Spleen (tissue), 13 donors: ENCODE measurements at places on chromosomes 12 and 14. TPM values are rescaled to one million over a fixed set of nuclear protein-coding genes. Genes with fewer than 3 reads are reported as not detected.

DNA sequence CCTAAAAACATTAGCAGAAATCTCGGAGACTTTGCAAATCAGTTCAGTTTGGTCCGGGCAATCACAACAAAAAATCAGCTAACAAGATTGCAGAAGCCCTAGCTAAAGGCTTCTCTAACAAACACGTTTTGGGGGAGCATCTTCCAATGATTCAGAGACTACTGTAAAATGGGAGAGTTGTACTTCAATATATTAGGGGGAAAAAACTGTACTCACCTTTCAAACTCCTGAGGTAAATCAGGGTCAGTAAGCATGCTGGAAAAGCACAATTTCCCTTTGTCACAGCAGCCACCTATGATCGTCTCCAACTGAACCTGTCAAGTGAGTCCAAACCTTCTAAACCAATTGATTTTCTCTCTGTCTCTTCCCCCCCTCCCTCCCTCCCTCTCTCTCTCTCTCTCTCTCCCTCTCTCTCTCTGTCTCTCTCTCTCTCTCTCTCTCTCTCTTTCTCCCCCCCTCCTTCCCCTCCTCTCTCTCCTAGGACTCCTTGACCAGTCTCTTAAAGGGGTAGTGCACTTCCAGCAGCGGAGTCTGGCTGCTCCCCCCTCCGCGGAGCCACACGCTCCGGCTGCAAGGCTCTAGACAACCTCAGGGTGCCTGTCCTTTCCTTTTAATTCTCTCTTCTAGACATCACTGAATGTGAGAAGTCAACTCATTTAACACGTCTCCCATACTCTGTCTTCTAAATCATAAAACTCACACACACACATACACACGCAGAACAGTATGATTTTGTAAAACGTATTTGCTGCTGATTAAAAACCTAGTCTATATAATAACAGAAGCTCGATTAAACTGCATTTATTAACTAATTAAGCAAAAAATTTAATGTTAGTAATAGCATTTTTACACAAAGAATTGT, at the start of gene SOX5:
Gene SOX5 (minus strand): TSS at position 323 of the 862 bp plus-strand sequence. CDS start 69 bp downstream, at position 254.
- peak within 1 kb of the TSS; percentile 5 for H3K27ac ChIP-seq
- H3K4me3 ChIP-seq = no peak within 1 kb of the TSS
- no peak for DNase-seq
- H3K27me3 ChIP-seq = no peaks in the 10 kb centered on the region
- no peaks in the 10 kb centered on the region for H3K4me1 ChIP-seq
- no peaks in the 10 kb centered on the region for H3K36me3 ChIP-seq

DNA sequence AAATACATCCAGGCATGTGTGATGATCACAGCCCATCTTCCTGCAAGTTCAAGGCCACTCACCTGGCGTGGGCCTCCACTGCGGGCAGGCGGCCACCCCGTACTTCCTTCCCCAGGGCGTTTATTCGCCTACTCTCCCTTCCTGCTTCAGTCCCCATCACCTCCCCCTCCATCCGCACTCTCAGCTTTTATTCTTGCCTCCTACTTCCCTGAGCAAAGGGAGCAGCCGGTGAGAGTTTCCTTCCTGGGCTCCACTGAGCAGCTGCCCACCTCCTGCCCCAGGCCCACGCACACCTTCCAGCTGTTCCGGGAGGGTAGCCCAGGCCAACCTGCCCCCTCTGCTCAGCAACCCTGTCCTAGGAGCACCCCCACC, 4.1 kb downstream of the CYP46A1 start:
- peaks cover 4% of the 10 kb centered on the region for H3K4me1 ChIP-seq
- H3K27me3 ChIP-seq = peaks cover 68% of the 10 kb centered on the region
- no peak overlapping the region for H3K27ac ChIP-seq
- no peak overlapping the region for H3K4me3 ChIP-seq

DNA sequence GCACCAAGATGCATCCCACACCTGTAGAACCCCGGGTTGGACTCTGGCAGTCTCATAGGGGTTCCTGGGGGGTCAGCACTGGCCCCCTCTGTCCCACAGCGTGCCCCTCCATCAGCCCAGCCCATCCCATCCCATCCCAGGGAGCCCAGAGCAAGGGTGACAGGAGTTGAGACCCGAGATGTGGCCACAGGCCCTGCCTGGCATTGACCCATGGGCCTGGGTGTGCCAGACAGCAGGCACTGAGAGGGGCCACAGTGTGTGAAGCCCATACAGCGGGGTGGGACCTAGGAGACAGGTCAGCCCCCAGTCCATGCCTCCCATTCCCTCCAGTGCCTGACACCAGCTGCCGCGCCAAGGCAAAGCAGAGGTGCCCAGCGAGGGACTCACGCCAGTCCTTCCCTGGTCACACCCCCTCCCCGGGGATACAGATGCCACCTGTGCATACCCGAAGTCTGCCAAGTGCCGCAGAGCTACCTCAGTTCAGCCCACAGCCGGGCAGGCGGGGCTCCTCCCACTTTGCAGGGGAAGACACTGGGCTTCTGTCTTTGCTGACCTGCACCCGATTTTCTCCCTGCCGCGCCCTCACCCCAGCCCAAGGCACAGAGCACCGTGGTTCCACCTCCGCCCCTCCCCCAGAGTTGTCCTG, 50.4 kb downstream of the CYP46A1 start:
- DNase-seq = peak; percentile 59
- H3K27me3 ChIP-seq = peaks cover 14% of the 10 kb centered on the region
- no peaks in the 10 kb centered on the region for H3K36me3 ChIP-seq
- no peak overlapping the region for H3K4me3 ChIP-seq
- H3K4me1 ChIP-seq = peaks cover 8% of the 10 kb centered on the region
- H3K27ac ChIP-seq = no peak overlapping the region

DNA sequence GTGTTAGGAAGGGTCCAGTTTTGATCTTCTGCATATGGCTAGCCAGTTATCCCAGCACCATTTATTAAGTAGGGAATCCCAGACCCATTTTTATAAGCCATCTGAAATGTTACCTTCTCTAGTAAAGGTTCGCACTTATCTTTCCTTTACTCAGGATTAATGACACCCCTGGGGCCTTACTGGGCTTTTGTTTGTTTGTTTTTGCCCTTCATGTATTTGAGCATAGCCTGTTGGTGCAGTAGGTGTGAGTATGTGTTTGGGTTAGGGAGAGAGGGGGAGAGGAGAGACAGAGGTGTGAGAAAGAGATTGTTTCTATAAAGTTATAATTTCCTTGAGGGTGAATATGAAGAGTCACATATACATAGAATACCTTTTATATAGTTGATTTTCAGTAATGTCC, 96.9 kb downstream of the AKAP6 start:
- H3K4me3 ChIP-seq = no peak overlapping the region
- H3K27me3 ChIP-seq = no peaks in the 10 kb centered on the region
- no peak overlapping the region for H3K27ac ChIP-seq
- no peaks in the 10 kb centered on the region for H3K4me1 ChIP-seq

- no peaks in the 10 kb centered on the region for H3K27me3 ChIP-seq
- no peak overlapping the region for H3K4me3 ChIP-seq
These were observed 279.3 kb downstream of the EGLN3 start for GRCh38 chr14:33671556-33671955.

The DLGAP5 gene
- total RNA-seq = 8.1 TPM

DNA sequence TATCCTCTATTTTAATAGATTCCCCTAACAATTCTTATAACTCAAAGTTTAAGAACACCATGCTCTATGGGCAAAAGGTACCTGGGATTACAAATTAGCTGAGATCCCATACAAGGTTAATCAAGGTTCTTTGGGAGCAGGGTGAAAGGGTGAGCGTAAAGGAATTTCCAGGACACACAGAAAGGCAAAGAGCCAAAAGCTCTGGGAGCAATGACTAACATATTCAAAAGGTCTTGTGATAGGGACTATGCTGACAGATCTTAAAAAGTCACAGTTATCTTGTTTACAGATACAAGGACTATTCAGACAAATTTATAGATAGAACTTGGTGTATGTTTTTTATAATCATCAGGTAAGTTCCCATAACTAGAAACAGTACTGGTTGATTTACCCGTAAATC, 19.5 kb upstream of the PPFIBP1 start:
- no peaks in the 10 kb centered on the region for H3K36me3 ChIP-seq
- H3K27ac ChIP-seq = no peak overlapping the region
- no peaks in the 10 kb centered on the region for H3K4me1 ChIP-seq
- DNase-seq = no peak

The CCDC197 gene
- not detected for total RNA-seq

- peaks cover 13% of the 10 kb centered on the region for H3K36me3 ChIP-seq
- peak; percentile 68 for DNase-seq
- no peaks in the 10 kb centered on the region for H3K27me3 ChIP-seq
- H3K4me3 ChIP-seq = no peak overlapping the region
- no peaks in the 10 kb centered on the region for H3K4me1 ChIP-seq
These were observed 143.5 kb upstream of the FKBP4 start for GRCh38 chr12:2651068-2651965.

DNA sequence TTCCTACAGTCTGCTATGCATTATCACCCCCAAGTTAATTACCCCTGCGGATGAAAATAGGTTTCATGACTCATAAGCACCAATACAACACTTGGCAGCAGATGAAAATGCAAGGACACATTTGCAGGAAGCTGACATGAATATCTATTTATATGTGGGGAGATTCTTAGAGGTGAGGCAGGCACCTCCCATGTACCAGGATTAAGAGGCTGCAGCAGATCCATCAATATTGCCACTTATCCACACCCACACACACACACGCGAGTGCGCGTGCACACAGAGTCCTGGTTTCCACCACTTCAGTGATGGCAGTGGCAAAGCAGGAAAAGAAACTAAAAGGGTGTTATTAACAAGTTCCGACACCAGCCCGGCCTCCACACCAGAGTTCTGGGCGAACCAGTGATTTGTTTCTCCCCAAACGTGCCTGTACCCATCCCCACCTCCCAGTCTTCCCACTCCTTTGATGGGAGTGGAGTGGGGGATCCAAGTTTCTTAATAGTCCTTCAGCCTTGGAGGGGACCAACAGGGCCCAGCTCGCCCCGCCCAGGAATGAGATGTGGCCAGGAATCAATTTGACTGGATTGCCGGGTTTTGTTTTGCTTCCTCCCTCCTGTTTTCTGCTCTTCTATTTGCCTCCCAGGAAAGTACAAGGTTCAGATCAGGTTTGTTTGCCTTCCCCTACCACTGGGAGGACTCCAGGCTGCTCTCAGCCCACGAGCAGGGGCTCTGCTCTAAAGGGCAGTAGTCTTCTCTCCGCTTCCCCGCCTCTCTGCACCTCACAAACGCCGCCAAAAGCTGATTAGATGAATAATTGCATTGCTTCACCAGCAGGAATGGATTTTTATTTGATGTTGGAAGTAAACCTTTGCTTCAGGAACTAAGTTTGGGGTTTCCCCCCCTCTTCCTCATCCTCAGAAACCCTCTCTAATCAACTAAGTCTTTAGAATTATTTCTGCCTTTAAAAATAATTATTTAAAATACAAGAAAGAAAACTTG, 5.2 kb downstream of the IRF2BPL start:
- peak overlapping the region; percentile 95 for H3K4me3 ChIP-seq
- H3K4me1 ChIP-seq = peaks cover 54% of the 10 kb centered on the region
- H3K36me3 ChIP-seq = peaks cover 32% of the 10 kb centered on the region
- no peaks in the 10 kb centered on the region for H3K27me3 ChIP-seq
- DNase-seq = no peak
- peak overlapping the region; percentile 76 for H3K27ac ChIP-seq

DNA sequence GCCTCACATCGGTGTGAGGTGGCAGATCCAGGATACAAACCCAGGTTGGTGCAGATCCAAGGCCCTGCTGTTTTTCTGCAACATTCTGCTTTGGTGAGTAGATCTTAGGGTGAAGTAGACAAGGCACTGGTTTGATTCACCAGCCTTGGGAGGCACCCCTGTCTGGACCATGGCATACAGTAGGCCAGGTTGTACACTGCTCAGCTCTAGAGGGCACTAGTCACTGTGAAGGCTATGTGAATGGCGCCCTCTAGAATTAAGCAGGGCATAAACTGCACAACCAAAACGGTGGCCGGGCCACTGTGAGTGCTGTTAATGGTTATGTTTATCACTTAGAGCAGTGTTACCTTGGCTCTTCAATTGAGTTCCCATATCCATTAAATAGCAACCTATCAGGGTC, 280.6 kb upstream of the PWP1 start:
- H3K27me3 ChIP-seq = no peaks in the 10 kb centered on the region
- H3K4me1 ChIP-seq = peaks cover 10% of the 10 kb centered on the region
- no peaks in the 10 kb centered on the region for H3K36me3 ChIP-seq
- no peak overlapping the region for H3K27ac ChIP-seq
- DNase-seq = no peak
- no peak overlapping the region for H3K4me3 ChIP-seq

GRCh38 chr12:2129076-2129475, 76.3 kb downstream of the CACNA1C start:
- H3K27me3 ChIP-seq = no peaks in the 10 kb centered on the region
- H3K4me1 ChIP-seq = no peaks in the 10 kb centered on the region
- DNase-seq = no peak
- no peaks in the 10 kb centered on the region for H3K36me3 ChIP-seq
- H3K27ac ChIP-seq = no peak overlapping the region

The RAB2B gene
- 29.3 TPM for total RNA-seq

The AMN gene
- total RNA-seq = 2.6 TPM

The IL26 gene
- total RNA-seq = not detected

- H3K27ac ChIP-seq = no peak overlapping the region
- DNase-seq = no peak
- no peaks in the 10 kb centered on the region for H3K27me3 ChIP-seq
- no peaks in the 10 kb centered on the region for H3K36me3 ChIP-seq
These were observed 114.4 kb upstream of the DIO2 start for GRCh38 chr14:80325688-80326087.

DNA sequence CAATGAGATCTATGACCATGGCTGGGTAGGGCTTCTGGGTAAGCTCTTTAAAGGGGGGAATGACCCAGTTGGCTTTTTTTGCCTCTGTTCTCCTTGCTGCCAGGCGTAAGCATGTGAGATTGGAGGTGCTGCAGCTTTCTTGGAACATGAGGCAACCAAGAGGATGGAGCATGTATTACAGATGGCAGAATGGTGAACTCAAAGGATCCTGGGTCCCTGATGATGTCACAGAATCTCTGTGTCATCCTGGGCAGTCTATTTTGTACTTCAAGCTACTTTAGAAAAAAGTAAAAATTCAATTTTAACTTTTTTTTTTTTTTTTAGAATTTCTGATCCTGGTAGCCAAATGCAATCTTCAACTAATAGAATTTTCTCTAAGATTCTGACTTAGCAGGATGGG, 8.0 kb downstream of the KRT82 start:
- H3K27ac ChIP-seq = no peak overlapping the region
- no peak overlapping the region for H3K4me3 ChIP-seq
- no peak for DNase-seq
- H3K36me3 ChIP-seq = no peaks in the 10 kb centered on the region

DNA sequence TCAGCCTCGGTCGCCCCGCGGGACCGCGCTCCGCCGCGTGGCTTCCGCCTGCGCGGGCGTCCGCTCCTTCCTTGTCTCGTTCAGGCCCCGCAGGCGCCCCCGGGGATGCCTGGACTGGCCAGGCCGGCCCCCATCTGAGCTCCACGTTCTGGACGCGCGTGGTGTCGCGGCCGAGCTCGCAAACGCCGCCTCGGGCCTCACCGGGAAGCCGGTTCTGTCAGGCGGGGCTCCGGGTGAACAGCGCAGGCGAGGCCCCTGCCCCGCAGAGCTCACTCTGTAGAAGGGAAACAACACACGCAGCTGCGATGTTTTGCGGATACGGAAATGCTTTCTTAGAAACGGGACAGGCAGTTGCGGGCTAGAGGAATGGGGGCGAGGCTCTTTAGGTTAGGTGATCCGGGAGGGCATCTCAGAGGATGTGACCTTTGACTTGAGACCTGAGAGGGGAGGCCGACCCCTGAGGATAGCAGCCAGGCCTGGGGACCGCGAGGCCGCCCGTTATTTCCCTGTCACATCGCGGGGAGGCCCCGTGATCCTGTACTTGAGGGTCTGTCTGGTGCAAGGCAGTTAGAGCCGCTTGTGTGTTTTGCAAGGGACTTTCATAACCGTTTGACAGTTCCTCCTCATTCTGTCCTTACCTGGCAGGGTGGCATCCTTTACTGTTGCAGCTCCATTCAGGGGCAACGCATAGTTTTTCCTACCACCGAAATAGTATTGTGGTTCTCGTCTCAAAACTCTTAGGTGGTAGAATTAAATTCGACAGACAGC, 584 bp downstream of the VRK1 start:
- no peaks in the 10 kb centered on the region for H3K27me3 ChIP-seq
- H3K27ac ChIP-seq = peak overlapping the region; percentile 73
- no peak for DNase-seq
- H3K36me3 ChIP-seq = no peaks in the 10 kb centered on the region
- peaks cover 13% of the 10 kb centered on the region for H3K4me1 ChIP-seq
